Gastrocnemius medialis (tissue), 4 donors: ENCODE measurements at places on chromosomes 4 and X. TPM values are rescaled to one million over a fixed set of nuclear protein-coding genes. Genes with fewer than 3 reads are reported as not detected.

DNA sequence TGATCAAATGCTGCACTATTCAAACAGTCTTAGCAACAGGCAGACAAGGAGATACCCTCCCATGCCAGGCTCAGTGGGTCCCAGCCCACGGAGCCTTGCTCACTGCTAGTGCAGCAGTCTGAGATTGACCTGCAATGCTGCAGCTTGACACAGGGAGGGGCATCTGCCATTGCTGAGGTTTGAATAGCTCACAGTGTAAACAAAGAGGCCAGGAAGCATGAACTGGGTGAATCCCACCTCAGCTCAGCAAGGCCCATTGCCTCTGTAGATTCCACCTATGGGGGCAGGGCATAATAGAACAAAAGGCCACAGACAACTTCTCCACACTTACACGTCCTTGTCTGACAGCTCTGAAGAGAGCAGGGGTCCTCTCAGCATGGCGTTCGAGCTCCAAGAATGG, 26.6 kb upstream of the ZXDB start:
- no peak for DNase-seq

- no peak for DNase-seq
These were observed 224.2 kb upstream of the PABPC4L start for GRCh38 chr4:134425756-134426155.

GRCh38 chr4:165723051-165723795, 149.8 kb upstream of the TLL1 start:
- no peak for DNase-seq

DNA sequence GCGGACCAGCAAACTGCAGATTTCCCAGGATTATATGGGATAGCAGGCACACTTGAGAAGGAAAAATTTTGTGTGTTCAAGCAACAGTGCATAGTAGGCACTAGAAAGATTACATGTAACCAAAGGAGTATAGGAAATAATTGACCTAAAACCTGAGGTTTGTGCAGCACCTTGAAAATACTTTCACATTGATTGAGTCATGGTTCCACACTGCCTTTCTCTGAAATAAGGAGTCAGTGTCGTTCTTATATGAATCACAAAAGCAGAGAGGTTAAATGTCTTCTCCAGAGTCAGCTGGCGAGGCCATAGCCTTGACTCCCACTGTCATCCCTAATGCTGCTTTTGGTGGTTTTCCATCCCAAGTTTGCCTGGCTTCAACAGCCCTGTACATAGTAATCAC, 138.9 kb downstream of the SOWAHB start:
- no peak for DNase-seq

- DNase-seq: no peak
These were observed 47.8 kb downstream of the SHISA3 start for GRCh38 chr4:42445038-42445437.

DNA sequence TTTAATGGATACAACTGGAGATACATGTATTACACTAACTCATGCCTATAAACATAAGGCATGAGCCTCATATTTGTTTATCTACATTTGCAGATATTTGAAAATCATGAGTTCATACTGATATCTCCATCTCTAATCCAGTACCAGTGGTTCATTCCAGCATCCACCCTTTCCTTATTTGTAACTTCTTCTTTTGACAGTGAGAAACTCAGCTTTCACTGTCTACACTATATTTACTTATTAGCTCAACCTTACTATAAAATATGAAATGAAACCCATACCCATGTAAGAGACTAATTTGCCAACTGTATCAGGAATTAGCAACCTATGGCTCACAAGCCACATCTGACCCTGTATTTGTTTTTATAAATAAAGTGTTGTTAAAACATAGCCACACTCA, 161.9 kb upstream of the GPRIN3 start:
- DNase-seq: no peak

PCSK1N gene
- not detected for total RNA-seq

- DNase-seq: no peak
These were observed 83.0 kb upstream of the MAPK10 start for GRCh38 chr4:86442881-86443280.

- no peak for DNase-seq
These were observed 325.6 kb downstream of the ARHGAP10 start for GRCh38 chr4:148057516-148057915.

NEIL3 gene
- total RNA-seq: not detected
